Activated gamma-delta T cell (primary cell): ENCODE measurements at places on chromosomes 6 and 20.

GRCh38 chr6:160967833-160968232, 23.7 kb upstream of the MAP3K4 start:
- DNase-seq = no peak

DNA sequence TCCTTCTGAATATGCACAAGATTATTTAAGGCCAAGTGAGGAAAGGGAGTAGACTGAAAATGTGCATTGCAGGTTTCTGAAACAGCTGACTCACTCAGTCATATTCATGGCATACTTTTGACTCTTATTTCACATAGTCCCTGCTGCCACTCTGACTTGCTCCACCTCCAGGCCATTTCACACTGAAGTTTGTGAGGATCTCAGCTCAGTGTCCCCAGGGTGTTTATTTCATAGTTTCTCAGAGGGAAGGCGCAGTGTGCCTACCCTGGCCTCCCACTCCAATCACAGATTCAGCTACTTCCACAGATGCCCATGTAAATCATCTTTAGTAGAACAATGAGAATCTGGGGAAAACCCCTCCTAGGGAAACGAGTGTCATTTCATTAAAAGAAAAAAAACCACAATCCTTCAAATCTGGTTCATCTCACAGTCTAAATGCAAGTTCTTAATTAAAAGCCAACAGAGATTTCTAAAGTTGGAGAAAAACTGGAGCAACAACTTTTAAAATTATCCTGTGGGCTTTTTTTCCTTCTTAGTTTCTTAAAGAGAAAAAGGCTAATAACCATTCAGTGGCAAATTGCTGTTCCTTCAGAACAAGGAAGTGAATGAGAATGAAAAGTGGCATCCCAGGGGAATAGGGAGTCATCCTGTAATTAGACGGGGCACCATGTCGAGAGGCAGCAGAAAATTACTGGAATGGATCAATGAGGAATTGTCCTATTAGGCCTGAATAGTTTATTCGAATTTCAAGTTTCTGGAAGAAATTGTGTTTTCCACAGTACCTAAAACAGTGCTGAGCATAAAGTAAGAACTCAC, 133.6 kb downstream of the TFAP2B start:
- no peak for DNase-seq

DNA sequence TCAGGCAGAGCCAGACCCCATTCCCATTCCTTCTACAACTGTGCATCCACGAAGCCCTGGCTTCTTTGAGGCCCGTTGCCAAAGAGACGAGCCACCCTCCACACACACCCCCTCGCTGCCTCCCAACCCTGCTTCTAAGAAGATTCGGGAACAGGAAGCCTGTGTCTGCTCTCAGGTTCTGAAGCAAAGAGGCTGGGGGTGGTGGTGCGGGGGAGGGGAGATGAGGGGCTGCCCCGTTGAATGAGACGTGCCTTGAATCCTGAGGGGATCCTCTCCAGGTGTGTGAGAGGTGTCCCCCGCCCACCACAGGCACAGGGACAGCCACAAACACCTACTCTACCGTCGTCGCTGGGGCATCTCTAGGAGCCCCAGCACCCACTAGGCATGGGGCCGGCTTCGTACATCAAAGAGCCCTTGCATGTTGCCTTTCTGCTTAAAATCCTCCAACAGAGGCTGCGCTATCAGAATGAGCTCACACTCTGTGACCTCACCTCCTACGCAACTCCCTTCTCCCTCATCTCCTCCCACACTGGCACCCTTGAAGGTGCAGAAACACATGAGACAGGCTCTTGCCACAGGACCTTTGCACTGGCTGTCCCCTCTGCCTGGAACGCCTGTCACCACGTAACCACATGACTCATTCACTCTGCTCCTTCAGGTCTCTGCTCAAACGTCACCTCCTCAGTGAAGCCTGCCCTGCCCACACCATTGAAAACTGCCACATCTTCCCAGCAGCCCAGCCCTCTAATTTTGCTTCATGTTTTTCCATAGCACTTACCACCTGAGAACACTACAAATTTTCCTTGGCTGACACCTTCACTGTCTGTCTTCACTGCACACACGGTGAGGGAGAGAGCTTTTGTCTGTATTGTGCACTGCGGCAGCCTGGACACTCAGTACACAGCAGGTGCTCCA, 58.5 kb downstream of the PREX1 start:
- peak; percentile 34 for DNase-seq

- no peak for DNase-seq
Observed at GRCh38 chr20:420166-420620, 12.1 kb downstream of the RBCK1 start.

- no peak for DNase-seq
Observed at GRCh38 chr6:12875051-12875450, 158.5 kb downstream of the PHACTR1 start.

DNA sequence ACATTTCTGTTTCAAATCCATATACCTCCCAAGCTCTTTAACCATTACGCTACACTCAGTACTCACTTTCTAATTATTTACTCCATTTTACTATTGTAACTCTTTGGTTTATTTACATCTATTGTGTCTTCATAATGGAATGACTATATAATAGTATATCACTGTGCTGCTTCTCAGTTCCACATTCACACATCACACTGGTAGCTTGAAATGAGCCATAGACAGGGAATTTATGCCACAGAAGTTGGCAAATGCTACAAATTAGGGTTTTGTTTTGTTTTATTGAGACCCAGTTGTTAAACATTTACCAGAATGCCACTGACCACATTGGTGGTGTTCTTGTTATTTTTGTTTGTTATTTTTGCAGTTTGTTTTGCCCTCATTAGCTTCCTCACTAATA, 213.9 kb downstream of the KCNQ5 start:
- no peak for DNase-seq

DNA sequence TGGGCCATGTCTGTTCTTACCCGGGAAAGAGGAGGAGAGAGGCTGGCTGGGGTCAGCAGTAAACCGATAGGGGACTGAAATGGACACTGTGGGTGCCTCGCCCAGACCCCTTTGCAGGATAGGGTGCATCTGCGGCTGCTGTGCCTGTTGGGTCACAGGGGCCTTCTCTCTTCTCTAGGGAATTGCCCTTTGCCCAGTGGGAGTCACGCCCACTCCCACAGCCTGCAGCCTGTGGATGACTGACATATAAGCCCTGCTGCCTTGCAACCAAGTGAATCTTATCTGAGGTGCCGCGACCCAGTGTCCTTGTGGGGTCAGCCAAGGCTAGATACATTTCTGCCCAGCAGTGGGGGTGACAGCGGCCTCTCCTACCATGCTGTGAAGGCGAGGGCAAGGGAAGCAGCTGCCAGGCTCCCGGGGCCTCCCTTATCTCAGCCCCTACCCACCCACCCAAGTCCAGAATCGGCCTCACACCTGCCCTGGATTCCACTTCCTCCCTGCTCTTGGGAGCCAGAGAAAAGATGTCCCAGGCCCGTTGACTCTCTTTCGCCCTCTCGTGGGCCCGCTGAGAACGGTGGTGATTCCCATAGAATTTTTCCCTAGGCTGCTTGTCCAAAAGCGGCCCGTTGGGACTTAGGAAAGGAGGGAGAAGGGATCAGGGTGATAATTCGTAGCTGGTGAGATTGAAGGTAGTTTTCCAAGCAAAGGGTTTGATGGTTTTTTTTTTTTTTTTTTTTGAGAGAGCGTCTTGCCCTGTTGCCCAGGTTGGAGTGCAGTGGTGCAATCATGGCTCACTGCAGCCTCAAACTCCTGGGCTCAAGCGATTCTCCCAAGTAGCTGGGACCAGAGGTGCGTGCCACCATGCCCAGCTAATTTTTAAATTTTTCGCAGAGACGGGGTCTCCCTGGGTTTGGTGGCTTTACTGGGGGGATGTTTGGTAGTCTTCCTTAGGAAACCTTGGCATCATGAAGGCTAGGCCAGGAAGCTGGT, 76.4 kb upstream of the RNF24 start:
- no peak for DNase-seq

GRCh38 chr6:127366282-127367022, 23.0 kb upstream of the ECHDC1 start:
- no peak for DNase-seq

DNA sequence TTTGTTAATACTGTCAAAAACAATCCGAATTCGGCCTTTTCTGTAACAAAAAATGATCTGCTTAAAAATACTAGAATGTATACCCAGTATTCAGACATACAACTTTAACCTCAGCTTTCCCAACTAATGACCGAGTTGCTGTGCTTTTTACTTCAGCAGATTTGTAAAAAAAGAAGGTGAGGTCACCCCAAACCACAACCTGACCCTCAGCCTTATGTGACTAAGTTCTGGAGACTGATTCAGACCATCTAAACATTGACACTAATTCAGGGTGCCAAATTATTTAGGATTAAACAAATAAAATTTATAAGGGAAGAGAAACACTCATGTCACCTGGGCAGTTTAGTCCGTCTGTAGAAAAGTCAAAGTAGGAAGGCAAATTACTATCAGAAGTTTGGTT, 7.7 kb downstream of the CCN6 start:
- DNase-seq = no peak

DNA sequence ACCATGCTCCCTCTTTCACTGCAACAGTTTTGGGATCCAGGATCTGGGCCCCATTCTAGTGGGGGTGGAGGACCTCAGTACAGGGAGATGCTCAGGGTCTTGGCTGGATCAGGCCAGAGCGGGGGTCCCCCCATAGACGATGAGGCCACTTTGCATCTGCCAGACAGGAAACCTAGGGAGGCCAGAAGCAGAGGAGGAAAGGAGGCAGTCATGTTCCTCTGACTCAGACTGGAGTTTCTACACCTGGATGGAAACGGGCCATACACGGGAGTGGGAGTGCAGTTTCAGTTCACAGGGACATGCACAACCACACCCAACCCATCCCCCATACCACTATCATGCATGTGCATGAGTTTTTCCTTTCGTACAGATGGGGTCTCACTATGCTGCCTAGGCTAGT, 3.6 kb upstream of the EMILIN3 start:
- DNase-seq = no peak

DNA sequence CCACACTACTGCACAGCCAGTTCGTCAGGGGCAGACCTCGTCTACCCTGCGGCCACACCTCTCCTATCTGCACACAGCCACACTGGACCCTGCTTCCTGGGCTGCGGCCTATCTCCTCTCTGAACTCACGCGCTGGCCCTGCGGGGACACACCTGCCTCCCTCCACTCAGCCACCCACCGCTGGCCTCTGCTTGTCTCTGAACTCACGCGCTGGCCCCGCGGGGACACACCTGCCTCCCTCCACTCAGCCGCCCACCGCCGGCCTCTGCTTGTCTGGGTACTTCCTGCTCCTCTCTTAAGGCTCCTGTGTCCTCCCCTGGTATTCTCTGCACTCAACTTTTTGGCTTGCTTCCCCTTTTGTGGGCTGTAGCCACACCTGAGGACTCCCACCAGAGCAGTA, 52.3 kb downstream of the HUS1B start:
- DNase-seq = no peak

GRCh38 chr6:149999636-150000035, 25.7 kb downstream of the RAET1L start:
- no peak for DNase-seq

DNA sequence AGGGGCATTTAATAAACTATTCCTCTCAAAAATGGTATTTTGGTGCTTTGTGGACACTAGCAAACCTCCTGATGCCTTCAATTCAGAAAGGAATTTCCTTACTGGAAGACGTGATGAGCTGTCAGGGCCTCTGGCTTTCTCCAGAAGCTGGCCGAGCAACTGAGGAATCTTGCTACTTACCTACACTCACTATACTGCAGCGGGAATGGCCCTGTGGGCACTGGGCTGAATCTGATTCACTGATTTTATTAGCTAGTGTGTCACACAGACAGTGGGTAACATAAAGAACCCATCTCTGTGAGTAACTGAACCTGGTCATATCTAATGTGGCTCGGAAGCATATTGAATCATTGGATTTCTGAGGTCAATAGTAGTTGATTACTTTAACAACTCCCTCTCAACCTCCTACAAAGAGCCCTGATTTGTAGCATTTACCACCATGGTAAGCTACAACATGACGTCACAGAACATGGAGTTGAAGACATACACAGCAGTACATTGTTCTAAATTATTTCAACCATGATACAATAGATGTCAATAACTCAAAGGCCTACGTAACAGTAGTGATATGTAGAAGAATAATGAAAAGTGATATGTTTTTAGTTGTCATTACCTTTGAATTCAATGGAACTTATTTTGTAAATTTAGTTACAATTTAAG, 232.1 kb downstream of the SYNE1 start:
- DNase-seq = no peak

DNA sequence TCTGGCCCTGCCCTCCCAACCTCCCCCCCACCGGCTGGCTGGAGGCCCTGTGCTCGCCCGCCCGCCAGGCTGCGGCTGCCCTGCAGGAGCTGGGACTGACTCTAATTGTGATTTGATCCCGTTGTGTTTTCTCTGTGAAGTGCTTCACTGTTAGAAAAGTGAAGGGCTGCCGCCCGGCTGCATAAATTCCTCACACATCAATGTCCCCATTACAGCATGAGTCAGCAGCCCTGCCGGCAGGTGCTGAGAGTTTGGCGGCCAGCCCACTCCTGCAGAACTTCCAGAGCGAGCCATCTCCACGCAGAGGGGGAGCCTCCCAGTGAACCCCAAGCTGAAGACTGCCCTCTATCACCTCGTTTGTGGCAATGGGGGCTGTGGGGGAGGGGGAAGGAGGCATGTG, 137.9 kb downstream of the DLL1 start:
- DNase-seq = no peak

DNA sequence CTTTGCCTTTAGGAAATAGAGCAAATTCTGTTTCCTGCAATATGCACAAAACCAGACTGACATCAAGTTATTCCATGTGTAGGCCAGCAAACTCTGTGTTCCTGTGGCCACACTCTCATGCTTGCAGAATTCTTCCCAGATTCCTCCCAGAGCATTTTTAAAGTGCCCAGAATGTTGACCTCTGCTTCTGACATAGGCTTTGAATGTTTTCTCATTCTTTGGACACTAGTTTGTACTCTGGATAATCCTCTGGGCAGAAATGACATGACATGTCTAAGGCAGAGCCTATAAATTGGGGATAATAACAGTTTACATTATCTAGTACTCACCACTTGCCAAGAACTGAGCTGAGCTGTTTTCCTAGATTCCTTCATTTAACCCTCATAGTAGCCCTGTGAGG, 9.2 kb upstream of the EFHC1 start:
- DNase-seq = no peak

- DNase-seq = no peak
Observed at GRCh38 chr6:111585241-111585973, 20.3 kb downstream of the TRAF3IP2 start.

GRCh38 chr6:11711003-11711983, 67.3 kb downstream of the ADTRP start:
- no peak for DNase-seq

DNA sequence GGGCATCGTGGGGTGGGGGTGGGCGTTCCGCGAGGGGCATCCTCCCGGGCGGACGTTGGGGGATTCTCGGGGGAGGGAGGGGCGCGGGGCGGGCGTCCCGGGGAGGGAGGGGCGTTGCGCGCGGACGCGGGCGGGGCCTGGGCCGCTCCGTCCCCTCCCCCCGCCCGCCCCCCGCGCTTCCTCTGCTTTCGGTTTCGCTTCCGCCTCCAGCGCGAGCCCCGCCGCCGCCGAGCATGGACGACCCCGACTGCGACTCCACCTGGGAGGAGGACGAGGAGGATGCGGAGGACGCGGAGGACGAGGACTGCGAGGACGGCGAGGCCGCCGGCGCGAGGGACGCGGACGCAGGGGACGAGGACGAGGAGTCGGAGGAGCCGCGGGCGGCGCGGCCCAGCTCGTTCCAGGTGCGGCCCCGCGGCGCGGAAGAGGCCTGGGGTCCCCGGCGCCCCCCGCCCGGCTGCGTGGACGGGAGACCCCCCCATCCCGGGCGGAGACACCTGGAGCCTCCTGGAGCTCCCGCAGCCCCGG, at the start of gene OGFR:
Gene OGFR (plus strand): TSS at position 209 of the 528 bp plus-strand sequence. CDS start 25 bp downstream, at position 234.
- DNase-seq = peak; percentile 71
